Activated CD8-positive, alpha-beta memory T cell treated with anti-CD3 and anti-CD28 coated beads for 1 hour (primary cell): ENCODE measurements at places on chromosomes 1 and 21.
A peak's percentile ranks its signal among the peaks of the same experiment; 100 is the strongest.

DNA sequence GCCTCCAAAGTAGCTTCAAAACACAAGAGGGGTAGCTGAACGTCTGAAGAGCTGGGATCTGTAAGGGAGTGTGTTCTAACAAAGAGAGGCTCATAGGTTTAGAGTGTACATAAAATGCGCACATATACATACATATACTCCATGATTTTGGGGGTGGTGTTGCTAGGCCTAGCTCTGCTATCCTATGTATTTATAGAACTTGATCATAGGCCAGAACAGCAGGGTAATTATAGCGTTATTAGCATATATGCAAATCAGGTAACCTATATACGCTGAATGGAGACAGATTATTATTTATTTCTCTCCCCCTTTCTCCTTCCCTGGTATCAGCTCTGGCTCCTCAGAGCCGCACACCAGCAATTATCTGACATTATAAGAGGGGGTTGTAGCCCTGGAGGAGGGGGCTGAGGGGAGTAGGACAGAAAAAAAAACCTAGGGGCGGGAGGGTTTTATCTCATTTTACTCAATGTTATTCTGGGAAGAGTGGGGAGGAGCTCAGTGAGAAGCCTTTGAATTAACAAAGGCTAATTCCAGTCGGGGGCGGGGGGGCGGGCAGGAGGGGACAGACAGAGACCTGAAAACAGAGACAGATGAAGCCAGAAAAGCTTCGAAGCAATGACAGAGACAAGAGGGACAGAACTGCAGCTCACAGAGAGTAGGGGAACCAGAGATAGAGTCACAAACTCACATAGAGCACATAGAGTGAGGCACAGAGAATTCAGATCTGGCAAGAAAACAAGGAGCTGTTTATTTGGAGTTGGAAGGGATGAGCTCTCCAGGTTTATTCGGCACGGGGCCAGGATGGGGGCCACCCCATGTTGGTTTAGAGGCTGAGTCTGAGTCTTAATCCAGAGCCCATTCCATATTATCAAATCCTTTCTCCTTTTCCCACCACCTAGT, 63.0 kb downstream of the RHBG start:
- DNase-seq = no peak

- no peak for DNase-seq
Measured at GRCh38 chr1:210332233-210332632, 3.5 kb downstream of the HHAT start.

GRCh38 chr1:151352021-151352718, 5.1 kb upstream of the RFX5 start:
- DNase-seq = no peak

DNA sequence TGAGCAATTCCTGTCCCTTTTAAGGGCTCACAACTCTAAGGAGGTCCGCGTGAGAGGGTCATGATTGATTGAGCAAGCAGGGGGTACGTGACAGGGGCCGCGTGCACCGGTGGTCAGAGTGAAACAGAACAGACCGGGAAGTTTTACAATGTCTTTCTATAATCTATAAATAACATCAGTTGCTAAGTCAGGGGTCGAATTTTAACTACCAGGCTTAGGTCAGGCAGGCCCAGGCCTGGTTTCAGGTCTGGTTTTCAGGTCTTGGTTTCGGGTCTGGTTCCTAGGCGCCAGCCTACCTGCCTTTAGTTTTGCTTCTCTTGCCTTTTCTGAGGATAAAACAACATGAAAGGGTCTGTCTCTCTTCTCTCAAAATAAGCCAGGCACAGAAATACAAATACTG, 476.0 kb upstream of the CAMK1G start:
- no peak for DNase-seq

- DNase-seq = no peak
Measured at GRCh38 chr1:67753776-67754525, 69.0 kb downstream of the GADD45A start.

GRCh38 chr1:91863498-91863897, 22.5 kb downstream of the TGFBR3 start:
- DNase-seq = no peak

DNA sequence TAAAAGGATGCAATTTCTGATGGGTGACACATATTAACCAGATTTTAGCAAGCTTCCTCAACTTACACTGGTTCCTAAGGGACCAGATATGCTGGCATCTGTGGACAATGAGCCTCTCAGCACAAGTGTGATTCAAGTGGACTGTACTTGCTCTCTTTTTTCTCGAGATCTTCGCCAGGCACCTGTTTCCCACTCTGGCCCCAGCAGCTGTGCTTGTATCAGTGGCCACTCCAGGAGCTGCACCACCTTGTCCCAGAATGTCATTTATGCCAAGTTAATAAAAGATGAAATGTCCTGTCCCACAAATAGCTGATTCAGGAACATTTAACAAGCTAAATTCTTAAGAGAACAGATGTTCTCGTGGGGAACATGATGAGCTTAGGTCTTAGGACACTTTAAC, 14.6 kb downstream of the C1orf198 start:
- DNase-seq = no peak

- no peak for DNase-seq
Measured at GRCh38 chr1:199282751-199283305, 644.0 kb downstream of the PTPRC start.

DNA sequence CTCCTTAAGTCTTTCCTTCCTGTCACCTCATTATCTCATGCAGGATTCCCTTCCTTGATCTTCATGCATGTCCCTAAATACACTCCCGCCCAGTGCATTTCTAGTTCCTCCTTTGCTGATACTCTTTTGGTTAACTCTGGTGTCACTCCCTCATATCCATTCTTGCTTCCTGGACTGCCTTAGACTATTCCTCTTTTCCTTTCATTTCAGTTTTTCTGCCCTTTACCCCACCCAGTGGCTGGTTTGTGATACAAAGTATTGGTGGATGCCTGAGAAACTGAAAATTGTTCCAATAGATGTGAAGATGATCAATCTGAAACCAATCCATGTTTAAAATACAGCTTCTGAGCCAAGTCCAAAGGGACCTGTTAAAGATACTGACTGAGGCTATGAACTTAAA, 553.8 kb upstream of the CAMK1G start:
- no peak for DNase-seq

GRCh38 chr1:181353526-181353925, 129.8 kb upstream of the CACNA1E start:
- DNase-seq = no peak

GRCh38 chr1:212062832-212063438, 27.4 kb downstream of the DTL start:
- DNase-seq = no peak

DNA sequence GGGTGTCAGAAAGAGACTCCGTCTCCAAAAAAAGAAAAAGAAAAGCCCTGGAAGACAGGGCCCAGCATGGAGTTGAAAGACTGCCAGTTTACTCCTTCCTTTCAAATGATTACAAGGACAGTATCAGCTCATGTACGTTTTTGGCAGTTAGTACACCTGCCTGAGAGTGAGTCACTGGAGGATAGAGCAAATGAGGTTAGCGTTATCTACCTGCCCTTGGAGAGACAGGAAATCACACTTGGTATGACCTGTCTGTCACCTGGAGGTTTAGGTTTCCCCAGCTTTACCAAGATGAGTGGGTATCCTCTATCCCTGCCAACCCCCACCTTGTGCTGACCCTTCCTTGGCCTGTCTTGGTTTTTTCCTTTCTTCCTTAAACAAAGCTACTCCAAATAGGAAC, 96.8 kb upstream of the BMP8A start:
- no peak for DNase-seq

GRCh38 chr1:54287176-54287650, 87.2 kb downstream of the MRPL37 start:
- peak; percentile 24 for DNase-seq

GRCh38 chr1:34066981-34067603, 97.9 kb downstream of the CSMD2 start:
- no peak for DNase-seq

- no peak for DNase-seq
Measured at GRCh38 chr1:208180421-208180820, 63.8 kb downstream of the PLXNA2 start.

GRCh38 chr1:29716306-29716705, 480.0 kb downstream of the PTPRU start:
- DNase-seq = no peak

GRCh38 chr1:174761335-174761734, 238.4 kb upstream of the CACYBP start:
- no peak for DNase-seq

- DNase-seq = no peak
Measured at GRCh38 chr1:150544204-150544603, 5.0 kb upstream of the ADAMTSL4 start.

DNA sequence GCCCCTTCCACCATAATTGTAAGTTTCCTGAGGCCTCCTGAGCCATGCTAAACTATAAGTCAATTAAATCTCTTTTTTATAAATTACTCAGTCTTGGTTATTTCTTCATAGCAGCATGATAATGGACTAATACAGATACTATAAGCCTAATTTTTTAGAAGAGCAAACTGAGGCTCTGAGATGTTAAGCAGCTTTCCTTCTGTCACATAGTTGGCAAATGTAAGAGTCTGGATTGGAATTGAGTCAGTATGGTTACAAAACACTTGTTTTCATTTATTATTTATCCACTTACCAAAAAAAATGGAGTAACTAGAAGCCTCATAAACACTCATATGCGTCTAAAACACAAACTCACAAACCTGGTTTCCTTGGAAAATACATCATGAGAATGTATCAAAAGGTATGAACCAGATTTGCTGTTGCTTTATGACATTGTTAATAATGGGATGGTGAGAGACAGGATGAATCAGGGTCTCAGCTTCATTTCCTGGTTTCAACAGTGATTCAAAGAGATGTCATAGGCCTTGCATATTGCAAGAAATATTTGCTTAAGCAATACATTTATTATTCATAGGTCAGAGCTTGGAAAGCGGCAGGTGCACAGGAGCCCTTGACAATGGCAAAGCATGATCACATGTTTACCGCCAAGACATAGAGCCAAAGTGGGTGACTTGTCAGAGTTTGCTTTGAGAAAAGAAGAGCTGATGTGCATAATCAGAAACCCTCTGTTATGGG, 221.5 kb downstream of the GRIK1 start:
- no peak for DNase-seq

GRCh38 chr1:156100205-156100995, 14.1 kb upstream of the LMNA start:
- no peak for DNase-seq

DNA sequence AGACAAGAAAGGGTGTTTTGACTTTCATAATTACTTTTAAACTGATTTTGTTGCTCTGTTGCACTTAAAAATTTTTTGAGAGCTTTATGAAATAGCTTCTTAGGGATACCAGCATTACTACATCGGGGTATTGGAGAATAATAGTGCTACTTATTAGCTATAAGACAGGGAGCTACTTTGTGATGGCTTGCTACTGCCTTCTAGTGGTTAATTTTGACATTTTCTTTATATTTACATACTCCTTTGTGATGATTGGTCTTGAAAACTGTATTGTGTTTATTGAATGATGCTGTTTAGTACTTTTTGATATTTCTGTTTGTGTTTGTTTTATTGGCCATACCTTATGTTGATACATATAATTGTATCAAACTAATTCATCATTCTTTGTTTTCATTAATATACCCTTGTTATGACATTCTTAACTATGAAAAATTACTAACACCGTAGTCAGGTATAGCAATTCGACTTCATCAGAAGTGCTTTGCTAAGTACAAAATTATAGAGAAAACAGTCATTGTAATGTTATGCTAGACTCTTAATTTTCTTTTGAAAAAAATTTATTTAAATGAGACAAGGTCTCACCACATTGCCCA, 85.5 kb downstream of the CLIC4 start:
- no peak for DNase-seq

GRCh38 chr1:114671011-114671938, 1.4 kb upstream of the DENND2C start:
- no peak for DNase-seq

GRCh38 chr1:58732087-58732775, 32.4 kb upstream of the MYSM1 start:
- DNase-seq = no peak

- DNase-seq = no peak
Measured at GRCh38 chr1:236808564-236809130, 13.6 kb downstream of the MTR start.

DNA sequence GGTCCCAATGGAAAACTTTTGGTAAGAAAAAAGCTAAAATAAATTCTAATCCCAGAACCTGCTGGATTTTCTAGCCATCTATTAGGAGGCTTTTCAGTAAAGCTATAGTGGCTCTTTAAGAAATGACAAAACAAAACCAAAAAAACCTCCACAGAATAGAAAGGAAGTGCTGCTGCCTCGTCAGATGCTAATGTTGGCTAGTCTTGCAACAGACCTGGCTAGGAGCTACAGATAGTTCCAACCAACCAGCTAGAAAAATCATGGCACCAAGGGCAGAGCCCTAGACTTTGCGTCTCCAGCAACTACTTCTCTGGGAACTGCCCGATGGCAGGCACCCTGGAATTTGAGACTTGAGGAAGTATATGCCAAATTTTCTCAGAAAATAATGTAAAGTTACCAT, 7.6 kb downstream of the CD101 start:
- no peak for DNase-seq

DNA sequence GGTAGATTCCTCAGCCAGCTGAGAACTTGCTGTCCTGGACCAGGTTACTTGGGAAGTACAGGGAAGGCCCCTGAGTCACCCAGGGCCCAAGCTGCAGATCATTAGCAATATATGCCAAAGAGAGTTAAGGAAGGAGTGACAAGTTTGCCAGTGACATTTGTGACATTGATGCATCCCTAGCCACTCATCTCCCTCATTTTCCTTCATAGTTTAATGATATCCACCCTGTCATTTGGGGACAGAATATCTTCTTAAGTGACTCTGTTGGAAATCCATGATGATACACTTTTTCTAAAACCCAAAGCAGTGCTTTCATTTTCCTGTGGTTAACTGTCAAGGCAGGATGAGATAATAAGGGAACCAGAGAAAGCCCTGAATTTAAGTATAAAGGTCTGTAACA, 3.2 kb downstream of the TNN start:
- no peak for DNase-seq
